ENCODE measurements at places on chromosomes 7 and 10.

DNA sequence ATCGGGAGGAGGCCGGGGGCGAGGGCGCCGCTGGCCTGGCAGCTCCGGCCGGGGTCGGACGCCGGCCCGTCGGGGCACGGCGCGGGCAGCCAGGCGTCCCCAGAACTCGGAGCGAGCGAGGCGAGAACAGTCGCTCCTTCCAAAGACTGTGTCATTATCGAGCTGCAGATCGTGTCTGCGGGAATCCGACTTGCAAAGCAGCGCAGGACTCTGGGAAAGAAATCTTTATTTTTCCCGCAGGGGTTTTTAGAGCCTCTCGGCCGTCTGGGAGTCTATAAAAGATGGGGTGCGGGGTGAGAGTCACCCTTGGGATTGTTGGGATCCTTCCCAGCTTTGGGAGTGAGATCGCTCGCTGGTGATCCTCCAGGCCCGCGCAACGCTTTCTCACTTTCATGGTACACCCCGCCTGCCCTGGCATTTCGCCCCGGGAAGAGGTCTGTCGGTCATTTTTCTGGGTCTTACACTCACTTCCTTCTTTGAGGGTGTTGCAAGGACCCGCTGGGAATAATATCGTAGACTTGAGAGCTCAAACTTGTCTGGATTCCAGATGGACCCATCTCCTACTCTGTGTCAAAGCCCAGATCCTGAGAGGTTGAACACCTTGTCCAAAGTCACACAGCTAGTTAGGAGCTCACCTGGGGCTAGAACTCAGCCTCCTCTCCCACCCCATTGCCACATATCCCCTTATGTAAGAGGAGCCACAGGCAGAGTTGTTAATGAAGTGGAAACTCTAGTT lies 1.0 kb downstream of the UBTD1 start:
- DNase-seq: peak; percentile 77

DNA sequence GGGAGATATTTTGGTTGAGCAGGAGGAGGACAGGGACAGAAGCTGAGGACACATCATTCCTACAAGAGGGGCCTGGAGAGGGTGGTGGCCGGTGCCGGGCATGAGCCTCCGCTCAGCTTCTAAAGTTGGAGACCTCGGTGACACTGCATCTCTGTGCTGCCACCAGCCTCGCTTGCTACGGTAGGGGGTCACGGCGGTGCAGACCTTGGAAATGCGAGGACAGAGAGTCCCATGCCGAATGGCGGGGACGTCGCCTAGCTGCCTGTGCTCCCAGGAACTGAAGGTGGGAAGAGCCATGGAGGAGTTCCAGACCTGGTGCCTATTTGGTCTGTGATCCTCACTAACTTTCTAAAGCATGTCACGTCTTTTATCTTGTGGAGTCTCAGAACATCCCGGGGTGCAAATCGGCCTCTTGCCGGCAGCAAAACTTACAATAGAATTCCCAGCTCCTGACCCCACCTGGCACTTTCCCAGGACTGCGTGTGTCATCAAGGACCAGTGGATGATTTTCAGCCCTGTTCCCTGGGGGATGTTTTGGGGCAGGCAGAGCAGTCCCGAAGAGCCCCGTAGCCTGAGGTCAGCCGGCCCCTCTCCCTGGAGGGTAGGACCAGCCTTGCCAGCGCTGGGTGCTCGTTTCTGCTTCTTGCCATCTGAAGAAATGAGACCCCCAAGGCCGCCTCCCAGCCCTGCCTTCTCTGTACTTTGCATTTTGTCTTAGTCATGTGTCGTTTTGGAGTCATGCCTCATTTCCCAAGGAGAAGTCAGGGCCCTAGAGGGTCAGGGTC lies 205.8 kb upstream of the SHH start:
- no peak for DNase-seq

GRCh38 chr7:158864833-158865232 lies 8.5 kb downstream of the DYNC2I1 start:
- DNase-seq: no peak

DNA sequence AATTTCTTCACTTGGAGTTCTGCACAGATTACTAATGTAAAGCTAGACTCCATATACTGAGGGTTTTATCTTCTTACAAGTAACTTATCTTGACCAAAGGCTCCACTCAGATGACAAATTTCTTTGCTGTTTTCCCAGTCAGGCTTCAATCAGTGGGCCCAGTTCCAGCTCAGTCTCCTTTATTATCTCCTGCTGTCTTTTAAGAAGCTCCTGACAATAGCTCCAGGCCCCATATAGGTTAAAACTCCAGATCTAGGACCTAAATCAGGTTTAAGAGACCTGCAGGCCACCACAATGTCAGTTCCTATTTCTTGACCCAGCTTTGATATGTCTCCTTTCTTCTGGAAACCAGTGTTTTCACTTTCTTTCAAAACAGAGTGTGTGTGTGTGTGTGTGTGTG lies 165.2 kb downstream of the RELN start:
- DNase-seq: no peak

DNA sequence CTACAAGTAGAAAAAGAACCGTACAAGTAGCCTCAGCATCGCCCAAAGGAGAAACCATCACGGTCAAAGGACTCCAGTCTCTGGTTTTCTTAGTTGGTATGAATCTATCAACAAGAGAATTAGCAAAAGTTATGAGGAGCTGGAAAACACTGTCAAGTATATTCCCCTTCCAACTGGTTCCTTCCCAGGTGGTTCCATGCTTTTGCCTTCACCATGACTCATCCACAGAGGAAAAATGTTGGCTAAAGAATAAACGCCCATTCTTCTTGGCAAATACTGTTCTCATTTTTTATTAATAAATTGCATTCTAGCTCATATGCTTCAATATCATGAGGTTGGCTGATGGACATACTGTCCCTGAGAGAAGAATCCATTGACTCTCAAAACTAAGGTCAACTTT lies 6.4 kb downstream of the ELMO1 start:
- no peak for DNase-seq

DNA sequence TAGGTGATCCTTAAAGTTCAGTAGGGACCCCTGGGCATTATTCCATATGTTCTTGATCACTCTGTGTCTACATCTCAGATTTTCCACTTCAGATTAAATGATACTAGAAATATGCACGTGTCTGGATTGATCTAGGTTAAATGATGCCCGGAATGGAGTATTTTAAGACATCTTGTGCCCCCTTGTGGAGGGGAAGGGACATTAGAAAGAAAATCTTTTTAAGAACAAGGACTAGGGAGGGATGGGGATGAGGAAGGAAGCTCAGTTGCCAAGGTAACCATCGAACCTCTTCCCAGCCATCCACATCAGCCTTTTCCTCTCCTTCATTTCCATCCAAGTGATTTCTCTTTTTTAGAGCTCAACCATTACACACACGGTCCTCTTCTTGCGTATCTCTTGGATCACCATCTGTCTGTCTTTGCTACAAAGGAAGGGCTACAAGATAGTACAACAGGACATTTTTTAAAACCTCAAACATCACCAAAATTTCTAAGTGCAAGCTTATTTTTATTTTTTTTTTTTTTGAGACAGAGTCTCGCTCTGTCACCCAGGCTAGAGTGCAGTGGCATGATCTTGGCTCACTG lies 40.5 kb downstream of the PRSS2 start:
- peak; percentile 65 for DNase-seq

DNA sequence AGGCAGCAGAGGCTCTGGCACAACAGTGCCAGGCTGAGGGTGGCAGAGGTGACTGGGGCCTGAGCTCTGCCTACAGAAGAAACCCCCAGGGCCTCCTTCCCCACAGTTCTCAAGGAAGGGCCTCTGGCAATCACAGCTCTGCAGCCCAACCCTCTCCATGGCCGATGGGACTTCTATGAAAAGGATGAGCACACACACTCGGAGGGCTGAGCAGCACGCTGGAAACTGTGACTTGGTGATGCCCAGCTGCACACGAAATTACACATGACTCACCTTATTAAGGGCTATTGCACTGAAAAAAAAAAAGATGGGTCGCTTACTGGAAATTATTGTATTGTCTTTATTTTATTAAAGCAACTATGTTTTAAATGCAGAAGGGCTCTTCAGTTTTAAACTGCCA lies 42.9 kb upstream of the LRRC18 start:
- DNase-seq: no peak

GRCh38 chr7:129796186-129796775 lies 156.5 kb downstream of the UBE2H start:
- no peak for DNase-seq

DNA sequence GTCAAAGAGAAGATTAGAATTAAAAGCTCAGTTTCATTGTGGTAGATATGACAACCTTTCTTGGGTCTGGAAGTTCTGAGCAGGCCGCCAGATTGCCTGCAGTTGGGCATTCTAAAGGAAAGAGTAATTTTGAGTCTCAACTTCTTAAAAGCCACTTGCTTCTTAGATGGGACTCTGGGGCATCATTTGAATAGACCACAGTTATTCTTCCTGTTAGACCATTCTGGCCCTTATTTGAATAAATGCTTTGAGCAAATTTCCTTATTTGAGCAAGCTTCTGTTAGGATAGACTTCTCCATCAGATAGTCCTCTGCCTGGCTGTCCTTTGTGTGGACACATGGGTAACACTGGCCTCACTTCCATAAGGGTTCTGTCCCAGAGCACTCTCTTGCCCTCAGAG lies 40.2 kb downstream of the SND1 start:
- DNase-seq: no peak

- DNase-seq: peak; percentile 40
Observed at GRCh38 chr10:131743190-131744151, 157.3 kb upstream of the PPP2R2D start.

GRCh38 chr10:44731283-44731682 lies 179.9 kb upstream of the TMEM72 start:
- DNase-seq: no peak

- no peak for DNase-seq
Observed at GRCh38 chr10:84175436-84175835, 1.8 kb downstream of the GPR15LG start.

DNA sequence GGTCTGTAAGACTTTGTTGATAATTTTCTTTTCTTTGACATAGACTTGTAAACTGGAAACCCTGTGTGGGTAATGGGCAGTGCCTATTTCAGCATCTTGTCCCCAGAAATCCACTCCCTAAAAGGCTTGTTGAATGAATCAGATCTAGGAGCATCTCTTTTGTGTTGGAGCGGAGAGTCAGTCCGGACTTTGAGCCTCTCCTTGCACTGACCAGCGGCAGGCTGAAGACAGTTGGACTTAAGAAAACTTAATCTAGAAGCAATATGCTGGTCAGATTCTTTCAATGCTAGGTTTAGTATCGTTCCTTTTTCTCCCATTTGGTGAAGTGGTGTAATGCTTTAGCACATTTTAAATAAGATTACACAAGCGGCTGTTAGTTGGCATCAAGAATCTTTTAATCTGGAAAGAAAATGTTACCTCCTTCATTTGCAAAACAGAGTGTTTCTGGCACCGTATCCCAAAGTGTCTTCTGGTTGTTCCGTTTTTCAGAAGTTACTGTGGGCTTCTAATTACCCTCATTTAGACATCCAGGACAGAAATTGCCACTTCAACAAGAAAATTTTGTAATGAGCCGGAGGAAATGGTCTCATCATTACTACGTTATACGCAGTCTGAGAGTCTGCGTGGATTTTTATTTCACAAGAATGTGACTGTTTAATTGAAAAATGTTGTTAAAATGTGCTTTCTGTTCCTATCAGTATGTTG lies 74.7 kb downstream of the CUX1 start:
- peak; percentile 52 for DNase-seq

GRCh38 chr7:42597300-42597699 lies 314.6 kb downstream of the C7orf25 start:
- DNase-seq: no peak

DNA sequence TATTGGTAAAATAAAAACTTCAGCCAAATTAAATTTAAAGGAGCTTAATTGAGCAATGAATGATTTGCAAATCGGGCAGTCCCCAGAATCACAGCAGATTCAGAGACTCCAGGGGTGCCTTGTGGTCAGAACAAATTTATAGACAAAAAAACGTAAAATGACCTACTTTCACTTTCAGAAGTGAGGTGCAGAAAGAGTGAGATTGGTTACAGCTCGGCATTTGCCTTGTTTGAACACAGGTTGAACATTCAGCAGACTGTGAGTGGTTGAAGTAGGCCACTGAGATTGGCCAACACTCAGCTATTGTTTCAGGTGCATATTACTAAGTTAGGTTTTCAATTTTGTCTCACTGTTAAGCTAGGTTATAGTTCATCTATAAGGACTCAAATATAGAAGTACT lies 153.4 kb downstream of the BICC1 start:
- no peak for DNase-seq

DNA sequence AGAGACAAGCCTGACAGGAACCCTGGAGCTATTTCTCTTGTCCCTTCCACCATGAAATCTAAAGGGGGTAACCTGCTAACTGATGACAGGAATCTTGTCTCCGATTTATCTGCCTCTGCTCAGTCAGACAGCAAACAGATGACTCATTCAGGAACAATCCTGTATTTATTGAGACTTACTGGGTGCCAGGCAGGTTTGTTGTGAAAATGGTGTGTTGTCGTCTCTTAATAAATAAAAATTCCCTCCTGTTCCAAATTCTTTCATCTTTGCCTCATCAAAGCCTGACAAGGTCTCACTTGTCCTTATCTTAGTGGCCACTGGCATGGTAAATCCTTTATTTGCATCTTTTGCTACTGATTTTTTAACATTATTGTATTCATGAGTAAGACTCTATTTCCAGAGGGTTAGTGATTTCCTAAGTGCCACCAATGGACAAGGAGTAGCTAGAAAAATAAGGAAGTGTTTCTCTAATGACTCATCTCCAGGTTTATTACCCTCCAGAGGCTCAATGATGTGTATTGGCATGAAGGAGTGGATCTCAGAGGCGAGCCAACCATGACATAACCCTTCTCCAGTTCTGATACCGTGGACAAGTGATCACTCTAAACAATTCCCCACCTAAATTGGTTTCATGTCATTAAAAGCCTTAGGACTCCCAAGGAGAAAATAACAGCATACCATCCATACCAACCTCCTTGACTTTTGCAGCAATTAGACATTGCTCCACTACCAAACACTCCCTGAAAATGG lies 724.0 kb downstream of the GRID1 start:
- DNase-seq: no peak

GRCh38 chr7:46109437-46109836 lies 188.4 kb upstream of the IGFBP3 start:
- no peak for DNase-seq

- no peak for DNase-seq
Observed at GRCh38 chr7:100835903-100836811, 8.8 kb upstream of the EPHB4 start.

- DNase-seq: no peak
Observed at GRCh38 chr7:131955679-131956078, 399.3 kb upstream of the PODXL start.

DNA sequence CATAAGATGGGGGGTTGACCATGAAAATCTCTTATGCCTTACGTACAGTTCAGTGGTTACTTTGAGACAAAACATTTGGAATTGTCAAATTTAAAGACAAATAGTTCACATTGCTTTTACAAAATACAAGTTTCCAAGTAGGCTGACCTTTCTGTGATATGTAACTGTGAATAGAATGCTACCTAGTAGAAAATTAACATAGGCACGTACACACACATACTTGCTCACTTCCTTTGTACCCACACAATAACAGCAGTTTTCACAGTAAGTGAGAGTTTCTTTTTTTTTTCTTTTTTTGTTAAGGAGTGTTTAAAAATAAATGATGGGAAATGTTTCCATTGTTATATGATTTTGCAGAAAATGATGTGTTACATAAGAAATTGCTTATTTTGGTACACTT lies 53.3 kb upstream of the SP8 start:
- no peak for DNase-seq

- no peak for DNase-seq
Observed at GRCh38 chr10:24651923-24652322, 71.8 kb downstream of the ARHGAP21 start.

GRCh38 chr7:33667196-33667595 lies 238.1 kb upstream of the BMPER start:
- DNase-seq: no peak

Measured in suppressor macrophage (primary cell).